ENCODE measurements at places on chromosomes 7 and 10. TPM values are rescaled to one million over a fixed set of nuclear protein-coding genes. Genes with fewer than 3 reads are reported as not detected.

GRCh38 chr7:69599286-69599954, 1.1 kb downstream of the AUTS2 start:
- no peaks in the 10 kb centered on the region for H3K36me3 ChIP-seq
- H3K27ac ChIP-seq: no peak overlapping the region
- peak overlapping the region; percentile 84 for H3K4me3 ChIP-seq
- no peaks in the 10 kb centered on the region for H3K27me3 ChIP-seq
- no peaks in the 10 kb centered on the region for H3K4me1 ChIP-seq

DNA sequence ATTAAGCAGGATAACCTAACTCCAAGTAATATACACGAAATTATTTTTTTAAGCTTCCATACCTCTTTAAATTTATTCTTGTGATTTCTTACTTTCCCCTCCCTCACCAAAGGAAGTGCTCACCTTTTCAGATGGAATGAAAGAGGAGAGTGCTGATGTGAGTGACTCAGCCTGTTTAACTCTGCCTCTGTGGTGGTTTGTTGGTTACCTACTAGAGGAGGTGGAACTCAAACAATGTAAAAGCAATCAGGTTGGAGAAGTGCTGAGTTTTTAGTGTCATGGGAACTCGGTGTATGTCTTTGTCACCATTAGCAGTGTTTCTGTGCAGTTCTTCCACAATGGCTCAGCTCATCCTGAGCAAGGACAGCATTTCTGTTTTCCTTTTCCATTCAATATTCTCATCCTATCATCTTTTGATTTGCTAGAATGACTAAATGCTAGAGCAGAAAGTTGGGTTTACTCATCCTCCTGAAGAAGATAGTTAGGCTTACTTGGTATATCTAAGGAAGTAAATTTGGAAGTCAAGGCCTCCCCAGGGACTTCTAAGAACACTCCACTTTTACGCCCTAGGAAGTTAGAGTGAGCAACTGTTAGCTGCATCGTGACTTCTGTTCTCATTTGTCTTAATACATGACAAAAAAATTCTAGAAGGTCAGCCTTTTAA, 6.0 kb downstream of the ADD3 start:
- no peak for DNase-seq
- no peak overlapping the region for H3K27ac ChIP-seq
- H3K4me1 ChIP-seq: peaks cover 6% of the 10 kb centered on the region

- H3K27ac ChIP-seq: no peak overlapping the region
- DNase-seq: no peak
- H3K36me3 ChIP-seq: no peaks in the 10 kb centered on the region
- no peaks in the 10 kb centered on the region for H3K4me1 ChIP-seq
- H3K4me3 ChIP-seq: no peak overlapping the region
These were observed 3.3 kb downstream of the HILPDA start for GRCh38 chr7:128458956-128459355.

Gene CC2D2B
- 12.2 TPM for total RNA-seq

DNA sequence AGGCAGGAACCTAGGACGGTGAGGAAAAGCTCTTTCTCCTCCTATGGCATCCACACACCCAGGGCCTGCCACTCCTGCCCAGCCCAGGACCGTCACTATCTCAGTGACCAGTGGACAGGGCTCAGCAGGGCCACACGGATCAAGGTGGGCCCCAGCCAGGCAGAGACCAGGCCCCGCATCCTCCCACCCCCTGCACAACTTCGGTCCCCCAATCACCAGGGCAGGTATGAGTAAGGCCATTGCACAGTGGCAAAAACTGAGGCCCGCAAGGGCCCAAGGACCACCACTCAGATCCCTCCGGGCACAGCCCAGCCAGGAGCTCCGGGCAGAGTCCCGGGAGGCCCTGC, 30.3 kb downstream of the OAT start:
- no peak overlapping the region for H3K4me3 ChIP-seq
- H3K36me3 ChIP-seq: no peaks in the 10 kb centered on the region
- no peak overlapping the region for H3K27ac ChIP-seq
- no peaks in the 10 kb centered on the region for H3K4me1 ChIP-seq
- H3K27me3 ChIP-seq: no peaks in the 10 kb centered on the region

- H3K27ac ChIP-seq: no peak overlapping the region
- no peaks in the 10 kb centered on the region for H3K4me1 ChIP-seq
- no peaks in the 10 kb centered on the region for H3K27me3 ChIP-seq
- DNase-seq: peak; percentile 43
- no peaks in the 10 kb centered on the region for H3K36me3 ChIP-seq
- H3K4me3 ChIP-seq: no peak overlapping the region
These were observed 266.2 kb downstream of the DNAJB6 start for GRCh38 chr7:157603005-157603404.

Gene LLCFC1
- total RNA-seq: not detected

Gene MKI67
- 4.2 TPM for total RNA-seq

DNA sequence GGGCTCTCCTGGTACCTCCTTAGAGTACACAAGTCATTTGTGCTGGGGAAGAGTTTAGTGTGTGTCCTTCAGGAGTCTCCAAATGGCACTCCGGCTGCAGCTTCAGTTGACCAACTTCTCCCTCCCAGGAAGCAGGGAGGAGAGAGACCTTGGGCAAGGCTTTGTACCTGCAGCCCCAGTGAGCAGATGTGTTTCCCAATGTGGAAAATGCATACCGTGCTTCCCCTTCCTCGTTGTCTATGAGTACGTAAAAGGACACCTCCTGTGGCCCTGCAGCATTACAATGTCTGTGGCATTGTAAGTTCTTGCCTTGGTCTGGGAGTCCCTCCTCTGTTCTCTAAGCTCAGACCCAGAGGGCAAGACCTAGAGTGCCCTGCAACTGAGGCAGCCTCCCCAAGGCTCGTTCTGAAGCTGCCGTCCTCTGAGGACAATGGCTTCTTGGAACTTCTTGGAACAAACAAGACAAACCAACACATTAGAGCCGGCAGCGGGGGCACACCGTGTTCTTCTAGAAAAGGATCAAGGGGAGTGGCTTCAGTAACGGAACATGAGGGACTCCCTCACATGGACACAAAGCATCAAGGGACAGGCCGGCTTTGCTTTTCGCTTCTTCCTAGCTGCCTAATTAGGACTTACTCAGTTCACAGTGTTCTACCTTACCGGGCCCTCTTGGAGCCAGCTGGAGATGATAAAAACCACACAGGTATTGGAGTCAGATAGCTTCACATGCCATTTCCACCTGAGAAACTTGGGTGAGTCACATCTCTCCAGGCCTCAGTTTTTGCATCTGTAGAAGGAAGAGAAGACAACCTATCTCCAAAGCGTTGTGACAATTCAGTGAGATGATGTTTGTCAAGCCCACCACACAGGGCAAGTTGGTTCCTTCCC, 20.9 kb upstream of the PPA1 start:
- no peaks in the 10 kb centered on the region for H3K27me3 ChIP-seq
- H3K4me3 ChIP-seq: no peak overlapping the region
- no peaks in the 10 kb centered on the region for H3K4me1 ChIP-seq

Data from aorta (tissue), 5 donors.